ENCODE measurements at places on chromosomes 5 and 9.
A peak's percentile ranks its signal among the peaks of the same experiment; 100 is the strongest.

- no peaks in the 10 kb centered on the region for H3K36me3 ChIP-seq
- no peak overlapping the region for H3K4me3 ChIP-seq
- H3K27ac ChIP-seq, result no peak overlapping the region
- DNase-seq, result no peak
- H3K4me1 ChIP-seq, result no peaks in the 10 kb centered on the region
- no peaks in the 10 kb centered on the region for H3K27me3 ChIP-seq
Measured at GRCh38 chr9:108668191-108668937, 187.4 kb downstream of the ACTL7B start.

DNA sequence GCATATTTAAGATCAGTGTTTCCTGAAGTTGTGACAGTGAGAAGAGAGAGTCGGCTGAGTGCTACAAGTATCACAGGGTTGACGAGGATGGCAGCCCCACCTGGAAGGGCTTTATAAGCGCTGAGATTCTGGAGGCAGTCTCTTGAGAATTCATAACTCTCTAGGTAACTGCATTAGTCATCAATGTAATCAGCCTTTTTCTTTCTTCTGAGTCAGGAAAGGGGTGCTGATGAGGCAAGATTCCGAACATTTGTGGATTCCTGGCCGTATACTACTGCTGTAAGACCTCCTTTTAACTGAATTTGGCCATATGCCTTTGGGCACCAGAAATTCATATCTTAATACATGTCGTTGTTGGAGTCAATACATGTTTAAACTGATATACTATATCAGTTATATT is 6.6 kb upstream of the RNF20 start:
- H3K36me3 ChIP-seq, result no peaks in the 10 kb centered on the region
- H3K4me1 ChIP-seq, result no peaks in the 10 kb centered on the region
- no peak for DNase-seq
- no peak overlapping the region for H3K27ac ChIP-seq
- no peak overlapping the region for H3K4me3 ChIP-seq
- H3K27me3 ChIP-seq, result peaks cover 14% of the 10 kb centered on the region

DNA sequence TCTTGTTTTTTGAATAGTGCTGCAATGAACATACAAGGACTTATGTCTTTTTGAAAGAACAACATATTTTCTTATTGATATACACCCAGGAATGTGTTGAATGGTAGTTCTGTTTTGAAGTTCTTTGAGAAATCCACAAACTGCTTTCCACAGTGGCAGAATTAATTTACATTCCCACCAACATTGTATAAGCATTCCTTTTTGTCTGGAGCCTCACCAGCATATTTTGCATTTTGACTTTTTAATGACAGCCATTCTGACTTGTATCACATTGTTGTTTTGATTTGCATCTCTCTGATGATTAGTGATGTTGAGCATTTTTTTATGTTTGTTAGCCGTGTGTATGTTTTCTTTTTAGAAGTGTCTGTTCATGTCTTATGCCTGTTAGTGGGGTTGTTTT is 524.9 kb downstream of the SEMA5A start:
- DNase-seq, result no peak
- H3K27me3 ChIP-seq, result no peaks in the 10 kb centered on the region
- no peaks in the 10 kb centered on the region for H3K4me1 ChIP-seq
- H3K27ac ChIP-seq, result no peak overlapping the region

GRCh38 chr5:179914032-179914755 is 6.5 kb upstream of the TBC1D9B start:
- peaks cover 7% of the 10 kb centered on the region for H3K27me3 ChIP-seq
- H3K4me3 ChIP-seq, result no peak overlapping the region
- DNase-seq, result peak; percentile 13
- no peaks in the 10 kb centered on the region for H3K4me1 ChIP-seq
- H3K27ac ChIP-seq, result no peak overlapping the region

DNA sequence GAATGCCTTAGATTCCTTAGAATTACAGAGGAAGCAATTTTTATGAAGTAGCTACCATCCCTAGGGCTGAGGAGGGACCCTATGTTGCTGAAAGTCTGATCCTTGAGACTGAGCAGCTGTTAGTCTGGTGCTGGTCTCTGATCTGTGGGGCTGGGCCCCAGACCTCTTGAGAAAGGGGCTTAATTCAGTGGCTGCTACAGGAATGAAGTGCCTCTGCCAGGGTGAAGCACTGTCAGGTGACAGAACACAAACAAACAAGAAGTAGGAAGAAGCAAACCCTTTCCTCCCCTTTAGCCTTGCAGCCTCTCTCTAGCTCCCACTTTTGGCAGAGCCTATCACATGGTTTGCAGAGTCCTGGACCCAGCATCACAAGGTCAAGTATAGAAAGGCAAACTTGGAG is 64.0 kb upstream of the STC2 start:
- H3K4me1 ChIP-seq, result no peaks in the 10 kb centered on the region
- no peak for DNase-seq
- H3K4me3 ChIP-seq, result no peak overlapping the region
- peaks cover 11% of the 10 kb centered on the region for H3K27me3 ChIP-seq
- no peak overlapping the region for H3K27ac ChIP-seq
- no peaks in the 10 kb centered on the region for H3K36me3 ChIP-seq

DNA sequence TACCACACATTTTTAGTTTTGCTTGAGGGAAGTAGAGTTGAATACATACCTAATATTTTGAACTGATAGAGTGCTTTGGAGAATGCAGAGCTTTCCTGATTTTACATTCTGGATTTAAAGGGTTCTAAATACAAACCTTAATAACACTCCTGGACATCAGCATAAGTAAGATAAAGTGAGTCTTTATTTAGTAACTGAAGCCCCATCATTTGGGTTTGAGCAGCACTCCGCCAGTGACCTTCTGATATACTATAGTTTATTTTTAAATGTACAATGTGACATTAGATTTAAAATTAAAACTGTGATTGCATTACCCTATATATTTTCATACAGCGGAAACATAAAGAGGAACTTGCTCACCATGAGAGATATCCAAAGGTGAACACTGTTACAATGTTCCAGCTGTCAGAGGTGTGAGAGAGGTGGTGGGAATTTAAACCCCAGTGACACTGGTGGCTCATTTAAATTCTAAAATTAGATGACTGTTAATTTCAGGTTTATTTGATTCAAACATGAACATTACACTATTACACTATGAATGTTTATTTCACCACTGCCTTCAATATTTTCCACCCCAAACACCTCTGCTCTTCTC is 203.0 kb upstream of the PCSK5 start:
- no peaks in the 10 kb centered on the region for H3K27me3 ChIP-seq
- no peak overlapping the region for H3K27ac ChIP-seq
- H3K4me1 ChIP-seq, result no peaks in the 10 kb centered on the region
- H3K4me3 ChIP-seq, result no peak overlapping the region

DNA sequence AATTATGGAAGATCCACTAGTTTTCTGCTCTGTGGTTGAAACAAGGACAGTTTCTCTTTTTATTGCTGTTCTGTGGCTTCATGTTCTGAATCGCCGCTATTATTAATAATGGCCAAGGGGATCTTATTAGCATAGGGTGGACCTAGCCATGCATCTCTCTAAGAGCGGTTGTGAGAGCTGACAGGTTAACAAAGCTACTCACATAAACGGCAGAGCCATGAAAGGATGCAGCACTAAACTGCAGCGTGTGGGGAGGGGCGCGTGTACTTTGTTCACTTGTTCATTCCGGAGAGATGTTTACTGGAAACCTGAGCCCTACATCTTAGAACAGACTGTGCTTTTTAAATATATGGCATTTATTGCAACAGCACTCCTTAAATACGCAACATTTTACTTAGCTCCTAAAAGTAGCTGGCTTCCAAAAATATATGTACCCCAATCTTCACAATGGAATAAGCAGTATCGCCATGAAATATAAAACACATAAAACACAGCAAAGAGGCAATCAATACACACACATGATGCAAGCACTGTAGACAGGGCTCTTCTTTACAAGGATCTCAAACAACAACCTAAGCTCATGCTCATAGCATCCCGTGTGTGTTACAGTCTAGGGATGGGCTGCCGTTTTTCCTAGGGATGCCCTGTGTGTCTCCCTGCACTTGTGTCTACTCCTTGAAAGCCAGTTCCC is 424.6 kb downstream of the MED10 start:
- no peak for DNase-seq
- peaks cover 6% of the 10 kb centered on the region for H3K27me3 ChIP-seq
- H3K36me3 ChIP-seq, result no peaks in the 10 kb centered on the region
- no peaks in the 10 kb centered on the region for H3K4me1 ChIP-seq
- no peak overlapping the region for H3K27ac ChIP-seq

DNA sequence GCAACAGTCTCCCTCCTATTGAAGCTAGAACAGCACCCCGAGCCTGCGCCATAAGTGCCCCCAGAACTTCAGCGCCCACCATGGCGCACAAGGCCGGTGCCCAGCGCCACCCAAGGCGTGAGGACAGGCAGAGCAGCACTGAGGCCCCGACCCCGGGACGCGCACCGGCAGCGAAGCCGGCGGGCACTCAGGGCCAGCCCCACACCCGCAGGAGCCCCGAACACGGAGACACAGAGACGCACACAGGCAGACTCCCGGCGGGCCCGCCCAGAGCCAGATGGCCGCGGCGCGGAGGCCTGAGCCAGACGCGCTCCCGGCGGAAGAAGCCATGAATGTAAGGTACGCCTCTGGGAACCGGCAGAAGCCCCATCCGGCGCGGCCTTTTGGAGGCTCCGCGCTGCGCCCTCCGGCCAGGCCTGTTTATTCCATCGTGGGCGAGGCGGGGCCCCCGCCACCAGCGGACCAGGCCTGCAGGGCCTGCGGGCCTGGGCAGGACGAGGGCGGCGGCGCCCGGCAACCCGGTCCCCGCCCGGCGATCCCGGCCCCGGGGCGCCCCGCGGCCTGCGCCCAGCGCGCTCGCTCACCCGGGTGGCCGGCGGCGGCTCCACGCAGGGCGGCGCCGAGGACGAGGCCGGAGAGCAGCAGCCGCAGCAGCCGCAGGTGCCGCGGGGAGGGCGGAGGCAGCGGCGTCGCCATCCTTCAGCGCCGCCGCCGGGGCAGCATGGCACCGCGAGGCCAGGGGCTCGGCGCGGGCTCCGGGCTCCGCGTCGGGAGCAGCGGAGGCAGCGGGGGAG is 486 bp downstream of the NPDC1 start:
- H3K36me3 ChIP-seq, result no peaks in the 10 kb centered on the region
- peaks cover 40% of the 10 kb centered on the region for H3K27me3 ChIP-seq
- peak; percentile 38 for DNase-seq
- H3K27ac ChIP-seq, result no peak overlapping the region
- H3K4me3 ChIP-seq, result peak overlapping the region; percentile 63

DNA sequence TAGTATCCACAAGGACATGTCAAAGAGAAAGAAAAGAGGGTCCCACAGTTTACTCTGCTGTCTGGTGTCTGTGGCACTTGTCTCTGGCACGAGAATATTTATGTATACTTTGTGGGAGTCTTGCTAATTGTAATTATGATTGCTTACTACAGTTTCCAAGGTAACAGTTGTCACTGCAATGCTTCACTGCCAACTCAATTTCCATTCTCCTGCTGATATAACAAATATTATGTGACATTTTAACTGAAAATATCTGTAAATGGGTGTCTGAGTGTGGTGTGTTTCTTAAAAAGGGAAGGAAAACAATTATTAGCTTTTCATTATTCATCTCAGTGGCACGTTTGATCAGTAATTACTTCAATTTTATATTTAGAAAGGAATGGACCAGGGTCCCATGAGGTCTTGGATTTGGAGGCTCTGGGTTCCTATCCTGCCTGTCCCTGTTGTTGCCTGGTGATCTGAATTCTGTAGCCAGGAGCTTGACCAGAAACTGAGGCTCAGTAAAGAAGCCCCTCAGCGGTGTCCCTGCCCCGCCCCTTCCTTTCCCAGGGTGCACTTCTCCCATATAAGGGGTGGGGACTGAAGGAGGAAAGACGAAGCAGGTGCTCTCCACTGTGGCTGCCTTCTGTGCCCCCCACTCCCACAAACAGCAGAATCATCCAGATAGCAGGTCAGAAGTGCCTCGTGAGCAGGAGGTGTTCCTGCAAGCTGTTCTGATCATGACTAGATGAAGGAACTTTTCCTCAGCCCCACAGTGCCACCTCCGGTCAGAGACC is 137.3 kb upstream of the KIF2A start:
- no peak overlapping the region for H3K4me3 ChIP-seq
- H3K4me1 ChIP-seq, result no peaks in the 10 kb centered on the region
- no peaks in the 10 kb centered on the region for H3K36me3 ChIP-seq
- no peak for DNase-seq
- H3K27me3 ChIP-seq, result peaks cover 11% of the 10 kb centered on the region
- H3K27ac ChIP-seq, result no peak overlapping the region

DNA sequence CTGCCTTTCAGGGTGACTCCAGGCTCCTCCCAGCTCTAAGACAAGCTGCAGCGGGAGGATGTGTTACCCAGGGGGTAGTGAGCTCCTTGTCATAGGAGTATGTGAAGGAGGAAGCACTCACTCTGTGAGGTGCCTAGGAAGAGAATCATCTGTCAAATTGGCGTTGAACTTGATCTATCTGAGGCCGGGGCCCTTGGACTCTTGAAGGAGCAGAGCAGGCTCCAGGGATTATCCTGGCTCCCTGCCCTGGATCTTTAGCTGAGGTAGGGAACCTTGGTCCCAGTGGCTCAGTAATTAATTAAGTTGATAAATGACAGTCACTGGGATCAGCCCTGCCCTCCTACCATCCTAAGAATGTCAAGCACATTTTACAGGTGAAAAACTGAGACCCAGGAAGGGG is 15.5 kb downstream of the ADGRD2 start:
- no peak for DNase-seq
- H3K4me1 ChIP-seq, result no peaks in the 10 kb centered on the region
- H3K27me3 ChIP-seq, result peaks cover 6% of the 10 kb centered on the region

DNA sequence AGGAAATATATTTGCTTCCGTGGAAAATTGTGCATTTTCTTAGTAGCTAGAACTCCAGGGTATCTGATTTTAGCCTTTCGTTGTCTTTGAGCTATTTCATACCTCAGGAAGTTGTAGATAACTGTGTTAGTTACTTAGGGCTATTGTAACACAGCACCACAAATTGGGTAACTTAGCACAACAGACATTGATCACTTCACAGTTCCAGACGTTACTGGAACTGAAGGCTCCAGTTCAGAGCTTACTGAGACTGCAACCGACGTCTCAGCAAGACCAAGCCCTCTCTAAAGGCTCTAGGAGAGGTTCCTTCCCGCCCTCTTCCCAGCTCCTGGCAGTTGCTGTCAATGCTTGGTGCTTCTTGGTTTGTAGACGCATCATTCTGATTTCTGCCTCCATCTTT is 17.7 kb upstream of the ANKRD33B start:
- DNase-seq, result no peak
- H3K4me3 ChIP-seq, result no peak overlapping the region

DNA sequence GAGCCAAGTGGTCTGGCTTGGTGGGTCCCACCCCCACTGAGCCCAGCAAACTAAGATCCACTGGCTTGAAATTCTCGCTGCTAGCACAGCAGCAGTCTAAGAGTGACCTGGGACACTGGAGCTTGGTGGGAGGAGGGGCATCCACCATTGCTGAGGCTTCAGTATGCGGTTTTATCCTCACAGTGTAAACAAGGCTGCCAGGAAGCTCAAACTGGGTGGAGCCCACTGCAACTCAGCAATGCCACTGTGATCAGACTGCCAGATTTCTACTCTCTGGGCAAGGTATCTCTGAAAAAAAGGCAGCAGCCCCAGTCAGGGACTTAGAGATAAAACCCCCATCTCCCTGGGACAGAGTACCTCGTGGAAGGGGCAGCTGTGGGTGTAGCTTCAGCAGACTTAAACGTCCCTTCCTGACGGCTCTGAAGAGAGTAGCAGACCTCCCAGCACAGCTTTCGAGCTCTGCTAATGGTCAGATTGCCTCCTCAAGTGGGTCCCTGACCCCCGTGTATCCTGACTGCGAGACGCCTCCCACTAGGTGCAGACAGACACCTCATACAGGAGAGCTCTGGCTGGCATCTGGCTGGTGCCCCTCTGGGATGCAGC is 18.2 kb upstream of the STK32A start:
- H3K27ac ChIP-seq, result no peak overlapping the region
- H3K4me1 ChIP-seq, result no peaks in the 10 kb centered on the region
- no peaks in the 10 kb centered on the region for H3K27me3 ChIP-seq

Data from activated CD8-positive, alpha-beta T cell treated with anti-CD3 and anti-CD28 coated beads for 36 hours (primary cell).